Cardiac muscle cell (in vitro differentiated cells and primary cell): ENCODE measurements at places on chromosomes 4 and X.

DNA sequence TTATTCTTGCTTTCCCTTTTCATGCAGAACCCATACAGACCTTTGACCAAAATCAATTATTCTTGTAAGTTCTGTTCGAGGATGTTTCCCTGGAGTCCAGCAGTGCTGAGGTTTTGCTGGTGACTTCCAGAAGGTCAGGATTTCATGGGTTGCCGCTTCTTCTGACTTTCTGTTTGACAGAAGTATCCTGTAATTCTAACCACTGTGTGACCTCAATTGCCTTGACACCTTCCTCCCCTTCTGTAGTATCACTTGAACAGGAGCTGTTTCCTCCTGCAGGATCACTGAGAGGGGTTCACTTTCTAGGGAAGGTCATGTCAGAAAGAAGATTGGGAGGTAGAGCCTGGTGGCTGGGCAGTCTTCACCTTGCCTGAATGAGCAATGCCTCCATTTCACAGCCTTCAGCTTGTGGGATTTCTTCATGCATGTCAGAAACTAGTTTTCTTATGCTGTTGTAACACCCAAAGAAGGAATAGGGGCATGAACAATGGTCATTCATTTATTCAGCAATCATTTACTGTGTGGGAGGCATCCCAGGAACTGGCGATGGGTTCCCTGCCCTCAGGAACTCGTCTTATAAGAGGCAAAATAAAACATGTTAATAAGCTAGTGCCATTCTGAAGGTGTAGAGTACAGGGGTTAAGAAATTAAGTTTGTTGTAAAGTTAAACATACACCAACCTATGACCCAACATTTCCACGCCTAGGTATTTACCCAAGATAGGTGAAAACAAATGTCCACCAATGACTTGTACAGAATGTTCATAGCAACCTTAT, 205.9 kb downstream of the SOWAHB start:
- no peak for DNase-seq

DNA sequence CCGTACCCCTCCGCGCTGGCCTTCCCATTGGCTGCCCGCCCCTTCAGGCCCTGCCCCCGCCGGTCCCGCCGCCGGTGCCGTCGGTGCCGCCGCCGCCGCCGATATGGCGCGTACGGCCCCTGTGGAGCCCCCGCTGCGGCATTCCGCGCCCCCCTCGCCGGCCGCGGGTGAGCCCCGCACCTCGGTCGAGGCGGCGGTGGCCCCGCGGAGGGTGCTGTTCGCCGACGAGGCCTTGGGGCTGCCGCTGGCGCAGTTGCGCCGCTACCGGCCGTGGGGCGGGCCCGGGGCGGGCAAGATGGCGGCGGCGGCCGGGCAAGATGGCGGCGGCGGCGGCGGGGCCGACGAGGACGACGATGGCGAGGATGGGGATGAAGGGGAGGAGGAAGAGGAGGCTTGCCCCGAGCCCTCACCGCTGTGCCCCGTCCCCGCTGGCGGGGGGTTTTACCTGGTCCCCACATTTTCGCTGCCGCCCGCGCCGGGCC, at the start of gene PPP1R3F:
Gene PPP1R3F (plus strand): TSS at position 27 of the 482 bp plus-strand sequence. CDS start 77 bp downstream, at position 104.
- no peak for DNase-seq

- DNase-seq = peak; percentile 75
Observed at GRCh38 chr4:13892739-13893105, 265.2 kb upstream of the BOD1L1 start.

DNA sequence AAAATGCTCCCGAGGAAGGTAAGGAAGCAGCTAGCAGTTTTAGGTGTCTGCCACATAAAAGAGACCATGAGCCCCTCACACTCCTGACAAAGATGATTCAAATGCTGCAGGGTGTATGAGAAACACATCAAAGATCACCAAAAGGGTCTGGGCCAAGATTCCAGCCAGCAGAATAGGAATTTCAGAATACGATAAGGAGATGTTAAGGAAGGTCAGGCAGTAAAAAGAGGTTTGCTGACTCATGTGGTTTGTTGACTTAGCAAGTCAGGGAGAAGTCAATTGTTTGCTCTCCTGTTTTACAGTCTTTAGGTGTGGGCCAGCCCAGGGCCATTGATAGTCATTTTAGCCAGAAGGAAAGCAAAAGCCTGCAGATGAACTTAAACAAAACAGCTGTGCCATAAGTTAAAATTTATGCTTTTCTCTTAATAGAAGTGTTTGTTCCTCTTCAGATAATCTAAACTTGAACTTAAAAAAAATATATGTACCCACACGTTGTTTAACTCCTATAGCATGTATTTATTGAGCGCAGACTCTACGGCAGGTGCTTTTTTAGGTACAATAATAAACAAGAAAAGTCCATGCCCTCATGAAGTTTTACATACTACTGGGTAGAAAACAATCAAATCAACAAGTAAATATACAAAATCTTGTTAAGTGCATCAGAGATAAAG, 115.6 kb downstream of the CAMK2D start:
- DNase-seq = no peak

DNA sequence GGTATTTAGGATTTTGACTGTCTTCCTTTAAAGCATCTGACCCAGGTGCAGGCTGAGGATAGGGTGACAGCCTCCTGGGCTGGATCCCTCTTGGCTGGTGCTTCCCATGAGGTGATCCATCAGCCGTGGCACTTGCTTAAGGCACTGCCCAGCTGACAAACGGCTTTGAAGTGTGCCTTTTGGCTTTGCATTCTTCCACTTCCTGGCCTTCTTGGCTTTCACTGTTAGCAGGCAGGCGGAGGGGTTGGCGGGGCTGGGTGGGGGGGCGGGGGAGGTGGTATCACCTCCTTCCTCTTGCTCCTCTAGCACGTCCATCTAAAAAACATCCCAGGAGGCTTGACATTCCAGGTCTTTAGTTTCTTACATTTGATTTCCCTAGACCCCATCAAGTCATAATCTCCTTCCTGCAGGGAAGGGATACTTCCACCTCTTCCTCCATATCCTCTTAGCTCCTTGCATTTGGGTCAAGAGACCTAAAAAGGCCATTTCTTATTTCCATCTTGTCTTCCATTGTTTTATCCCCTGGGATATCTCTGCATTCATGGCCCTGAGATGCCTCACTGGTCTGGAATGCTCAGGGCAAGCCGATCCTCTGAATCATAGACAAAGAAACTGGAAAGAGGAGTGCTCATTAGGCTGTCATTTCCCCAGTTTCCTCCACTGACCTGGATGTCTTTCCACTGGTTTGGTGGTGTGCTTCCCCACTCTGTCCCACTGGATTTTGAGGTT, 11.3 kb upstream of the APLN start:
- DNase-seq = no peak

GRCh38 chr4:110769578-110769977, 146.7 kb upstream of the PITX2 start:
- DNase-seq = no peak

GRCh38 chr4:152729466-152729865, 49.7 kb upstream of the TMEM154 start:
- peak; percentile 70 for DNase-seq
